Pancreas (tissue), 10 donors: ENCODE measurements at places on chromosomes 4 and X. TPM values are rescaled to one million over a fixed set of nuclear protein-coding genes. Genes with fewer than 3 reads are reported as not detected.

The DGKK gene
- not detected for total RNA-seq

The COL25A1 gene
- 0.20 TPM for total RNA-seq

GRCh38 chr4:80585542-80585941 lies 250.0 kb downstream of the CFAP299 start:
- H3K36me3 ChIP-seq: no peaks in the 10 kb centered on the region
- DNase-seq: no peak
- no peaks in the 10 kb centered on the region for H3K4me1 ChIP-seq
- no peak overlapping the region for H3K4me3 ChIP-seq

GRCh38 chrX:150162141-150162540 lies 201.0 kb upstream of the MAMLD1 start:
- H3K27me3 ChIP-seq: no peaks in the 10 kb centered on the region
- H3K36me3 ChIP-seq: no peaks in the 10 kb centered on the region
- H3K27ac ChIP-seq: no peak overlapping the region
- no peak overlapping the region for H3K4me3 ChIP-seq
- H3K4me1 ChIP-seq: no peaks in the 10 kb centered on the region

- H3K36me3 ChIP-seq: no peaks in the 10 kb centered on the region
- no peak for DNase-seq
- H3K4me3 ChIP-seq: no peak overlapping the region
- no peaks in the 10 kb centered on the region for H3K27me3 ChIP-seq
- no peaks in the 10 kb centered on the region for H3K4me1 ChIP-seq
Observed at GRCh38 chr4:86554646-86555045, 39.5 kb upstream of the PTPN13 start.

DNA sequence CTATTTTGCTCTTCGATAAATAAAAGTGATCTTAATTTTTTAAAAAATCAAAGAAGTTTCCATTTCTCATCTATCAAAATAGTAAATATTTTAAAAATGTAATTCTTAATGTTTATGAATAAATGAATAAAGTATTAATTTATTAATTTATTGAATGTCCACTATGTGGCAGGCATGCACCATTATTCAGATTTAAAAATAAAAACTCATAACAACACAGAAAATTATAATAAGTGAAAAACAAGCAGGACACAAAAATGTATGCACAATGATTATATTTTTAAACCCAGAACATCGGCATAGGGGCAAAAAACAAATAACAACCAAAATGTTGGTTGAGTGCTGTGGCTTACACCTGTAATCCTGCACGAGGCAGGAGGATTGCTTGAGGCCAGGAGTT lies 5.3 kb upstream of the PYURF start:
- DNase-seq: no peak
- H3K27ac ChIP-seq: no peak overlapping the region
- H3K36me3 ChIP-seq: no peaks in the 10 kb centered on the region
- H3K4me1 ChIP-seq: peaks cover 8% of the 10 kb centered on the region
- no peak overlapping the region for H3K4me3 ChIP-seq

- no peaks in the 10 kb centered on the region for H3K4me1 ChIP-seq
- DNase-seq: no peak
- no peak overlapping the region for H3K27ac ChIP-seq
- H3K27me3 ChIP-seq: no peaks in the 10 kb centered on the region
- H3K4me3 ChIP-seq: no peak overlapping the region
- no peaks in the 10 kb centered on the region for H3K36me3 ChIP-seq
Observed at GRCh38 chr4:173019664-173020063, 148.9 kb upstream of the GALNT7 start.
